ENCODE measurements at places on chromosomes 1 and 21. TPM values are rescaled to one million over a fixed set of nuclear protein-coding genes. Genes with fewer than 3 reads are reported as not detected.
A peak's percentile ranks its signal among the peaks of the same experiment; 100 is the strongest.

DNA sequence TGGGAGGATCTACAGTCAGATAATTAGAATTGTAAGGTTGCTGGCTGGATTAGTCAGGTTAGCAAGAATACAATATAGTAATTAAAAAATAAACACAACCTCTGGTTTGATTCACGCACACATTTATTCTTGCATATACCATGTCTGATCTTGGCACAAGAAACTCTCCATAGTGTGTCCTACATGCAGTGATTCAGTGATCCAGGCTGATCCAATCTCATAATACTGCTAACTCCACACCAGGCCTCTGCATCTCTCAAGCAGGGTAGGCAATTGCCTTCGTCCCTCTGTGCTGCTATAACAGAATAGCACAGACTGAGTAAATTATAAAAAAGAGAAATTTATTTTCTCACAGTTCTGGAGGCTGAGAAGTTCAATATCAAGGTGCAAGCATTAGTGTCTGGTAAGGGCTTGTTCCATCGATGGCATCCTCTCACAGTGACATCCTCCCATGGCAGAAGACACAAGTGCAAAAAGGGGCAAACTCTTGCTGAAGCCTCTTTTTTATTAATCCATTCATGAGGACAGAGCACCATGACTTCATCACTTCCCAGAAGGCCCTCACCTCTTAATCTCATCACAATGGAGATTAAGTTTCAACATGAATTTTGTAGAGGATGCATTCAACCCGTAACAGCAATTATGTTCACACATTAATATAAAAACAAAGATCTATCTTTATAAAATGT, 741.0 kb upstream of the NCAM2 start:
- no peak for DNase-seq
- peaks cover 15% of the 10 kb centered on the region for H3K4me1 ChIP-seq
- H3K4me3 ChIP-seq, result no peak overlapping the region
- no peaks in the 10 kb centered on the region for H3K36me3 ChIP-seq
- H3K27me3 ChIP-seq, result no peaks in the 10 kb centered on the region
- no peak overlapping the region for H3K27ac ChIP-seq

- H3K27ac ChIP-seq, result peak overlapping the region; percentile 78
- DNase-seq, result no peak
- peaks cover 2% of the 10 kb centered on the region for H3K36me3 ChIP-seq
- H3K27me3 ChIP-seq, result no peaks in the 10 kb centered on the region
- no peak overlapping the region for H3K4me3 ChIP-seq
Observed at GRCh38 chr21:39385299-39386145, 36.6 kb upstream of the HMGN1 start.

Gene C1orf94
- total RNA-seq, result not detected

Gene NHLH2
- total RNA-seq, result 0.29 TPM

GRCh38 chr21:15660423-15660804, 69.4 kb upstream of the USP25 start:
- no peaks in the 10 kb centered on the region for H3K36me3 ChIP-seq
- peak overlapping the region; percentile 47 for H3K4me3 ChIP-seq
- H3K4me1 ChIP-seq, result peaks cover 32% of the 10 kb centered on the region
- peak overlapping the region; percentile 93 for H3K27ac ChIP-seq
- DNase-seq, result no peak

DNA sequence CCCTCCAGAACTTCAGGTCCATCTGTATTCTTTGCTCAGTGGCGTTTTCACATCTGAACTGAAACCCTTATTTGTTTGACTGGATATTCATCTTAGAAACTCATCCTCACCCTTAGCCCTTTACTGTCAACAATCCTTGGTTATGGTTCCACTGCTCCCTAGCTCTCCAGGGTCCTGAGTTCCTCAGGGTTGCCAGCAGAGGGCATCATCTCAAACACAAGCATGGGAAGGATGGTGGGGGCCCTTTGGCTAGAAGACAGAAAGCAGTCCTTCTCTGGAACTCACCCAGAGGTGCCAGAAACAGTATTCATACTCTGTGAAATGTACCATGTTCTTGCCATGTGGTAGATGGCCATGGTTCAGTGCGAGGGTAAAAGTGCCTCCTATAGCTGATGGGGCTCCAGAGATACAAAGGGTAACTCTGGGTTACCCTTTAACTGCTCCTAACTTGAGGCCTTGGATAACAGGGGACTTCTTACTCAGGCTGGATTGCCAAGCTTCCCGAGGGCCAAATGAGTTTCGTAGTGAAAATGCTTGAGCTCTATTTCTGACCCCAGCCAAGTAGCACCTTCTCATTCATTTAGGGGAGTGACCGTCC, 11.3 kb downstream of the NCSTN start:
- no peak overlapping the region for H3K4me3 ChIP-seq
- DNase-seq, result no peak
- H3K4me1 ChIP-seq, result no peaks in the 10 kb centered on the region
- peaks cover 35% of the 10 kb centered on the region for H3K36me3 ChIP-seq

- H3K27ac ChIP-seq, result no peak within 1 kb of the TSS
- no peaks in the 10 kb centered on the region for H3K36me3 ChIP-seq
- peak within 1 kb of the TSS; percentile 73 for H3K4me3 ChIP-seq
- H3K4me1 ChIP-seq, result peaks cover 10% of the 10 kb centered on the region
Observed at GRCh38 chr1:72282271-72283021, at the start of gene NEGR1. NEGR1 (minus strand) TSS chr1:72282539.

DNA sequence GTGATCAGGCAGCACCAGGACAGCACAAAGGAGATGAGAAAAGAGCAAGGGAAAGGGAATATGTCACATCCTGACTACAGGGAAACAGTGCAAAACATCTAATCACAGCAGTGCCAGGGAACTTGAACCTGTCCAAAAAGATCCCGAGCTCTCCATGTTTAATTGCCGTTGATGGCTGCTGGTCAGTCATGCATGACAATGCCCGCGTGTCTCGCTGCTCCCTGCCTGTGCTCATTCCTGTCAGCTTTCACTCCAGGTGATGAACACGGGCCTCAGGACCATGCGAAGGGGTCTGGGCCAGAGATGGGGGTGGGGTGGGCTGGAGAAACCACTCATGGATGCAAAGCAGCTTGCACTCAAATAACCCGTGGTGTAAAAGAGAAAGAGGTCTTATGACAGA, 287.0 kb downstream of the GPATCH2 start:
- peaks cover 25% of the 10 kb centered on the region for H3K27me3 ChIP-seq
- H3K4me3 ChIP-seq, result no peak overlapping the region
- DNase-seq, result no peak

DNA sequence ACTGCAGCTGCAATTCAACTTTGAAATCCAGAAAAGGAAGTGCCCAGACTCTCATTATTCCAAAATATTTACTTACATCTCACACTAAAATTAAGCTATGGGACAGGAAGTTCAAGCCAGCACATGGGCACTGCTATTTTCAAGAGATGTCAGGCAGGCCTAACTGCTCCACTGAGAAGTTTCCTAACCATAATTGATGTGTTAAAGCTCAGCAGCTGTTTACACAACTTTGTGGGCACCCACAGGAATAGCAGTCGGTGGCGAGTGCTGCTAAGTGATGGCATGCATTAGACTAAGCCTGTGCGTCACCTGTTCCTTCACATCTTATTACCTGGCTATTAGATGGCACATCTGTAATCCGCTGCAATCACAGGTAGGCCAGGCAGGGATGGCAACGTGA, 303.3 kb upstream of the DAB1 start:
- H3K27me3 ChIP-seq, result peaks cover 10% of the 10 kb centered on the region
- no peaks in the 10 kb centered on the region for H3K36me3 ChIP-seq
- no peak for DNase-seq
- no peak overlapping the region for H3K4me3 ChIP-seq

DNA sequence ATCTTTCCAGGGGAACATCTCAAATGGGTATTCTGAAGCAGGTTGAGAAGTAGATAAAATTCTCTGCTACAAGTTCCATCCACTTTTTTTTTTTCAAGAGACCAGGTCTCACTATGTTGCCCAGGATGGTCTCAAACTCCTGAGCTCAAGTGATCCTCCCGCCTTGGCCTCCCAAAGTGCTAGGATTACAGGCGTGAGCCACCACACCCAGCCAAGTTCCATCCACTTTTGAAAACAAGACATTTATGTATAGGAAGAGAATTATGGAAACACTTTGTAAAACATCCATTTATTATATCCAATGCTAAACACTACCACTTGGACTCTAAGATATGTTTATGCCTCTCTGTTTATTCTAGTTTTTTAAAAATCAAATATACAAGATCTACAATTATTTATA, 13.4 kb downstream of the HNRNPU start:
- no peaks in the 10 kb centered on the region for H3K27me3 ChIP-seq
- H3K4me1 ChIP-seq, result peaks cover 12% of the 10 kb centered on the region
- peaks cover 43% of the 10 kb centered on the region for H3K36me3 ChIP-seq

Gene RBP7
- 0.55 TPM for total RNA-seq

Gene DUSP12
- total RNA-seq, result 29.8 TPM

Gene NPHS2
- total RNA-seq, result not detected

Gene HMCN1
- total RNA-seq, result 5.6 TPM

DNA sequence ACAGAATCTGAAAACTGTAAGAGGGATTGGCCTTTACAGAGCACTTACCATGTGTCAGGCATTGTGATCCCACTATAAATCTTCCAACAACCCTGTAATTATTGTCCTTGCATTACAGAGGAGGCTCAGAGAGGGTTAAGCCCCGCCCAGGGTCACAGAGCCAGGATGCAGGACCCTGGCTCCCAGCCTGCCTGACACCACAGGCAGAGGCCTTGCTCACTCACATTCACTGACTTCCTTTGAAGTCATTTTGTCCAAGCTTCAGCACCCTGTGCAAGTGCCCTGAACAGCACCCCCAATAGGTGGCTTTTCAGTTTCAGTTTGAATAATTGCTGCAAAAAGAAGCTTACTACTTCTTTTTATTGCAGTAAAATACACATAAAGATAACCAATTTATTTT, 256.8 kb upstream of the NFIA start:
- no peaks in the 10 kb centered on the region for H3K27me3 ChIP-seq
- H3K27ac ChIP-seq, result no peak overlapping the region
- no peaks in the 10 kb centered on the region for H3K36me3 ChIP-seq

GRCh38 chr1:16243936-16244649, 7.1 kb upstream of the CPLANE2 start:
- peak; percentile 61 for DNase-seq
- no peaks in the 10 kb centered on the region for H3K27me3 ChIP-seq
- H3K27ac ChIP-seq, result peak overlapping the region; percentile 56
- peaks cover 15% of the 10 kb centered on the region for H3K4me1 ChIP-seq
- H3K4me3 ChIP-seq, result no peak overlapping the region

Gene SLAMF8
- total RNA-seq, result not detected

DNA sequence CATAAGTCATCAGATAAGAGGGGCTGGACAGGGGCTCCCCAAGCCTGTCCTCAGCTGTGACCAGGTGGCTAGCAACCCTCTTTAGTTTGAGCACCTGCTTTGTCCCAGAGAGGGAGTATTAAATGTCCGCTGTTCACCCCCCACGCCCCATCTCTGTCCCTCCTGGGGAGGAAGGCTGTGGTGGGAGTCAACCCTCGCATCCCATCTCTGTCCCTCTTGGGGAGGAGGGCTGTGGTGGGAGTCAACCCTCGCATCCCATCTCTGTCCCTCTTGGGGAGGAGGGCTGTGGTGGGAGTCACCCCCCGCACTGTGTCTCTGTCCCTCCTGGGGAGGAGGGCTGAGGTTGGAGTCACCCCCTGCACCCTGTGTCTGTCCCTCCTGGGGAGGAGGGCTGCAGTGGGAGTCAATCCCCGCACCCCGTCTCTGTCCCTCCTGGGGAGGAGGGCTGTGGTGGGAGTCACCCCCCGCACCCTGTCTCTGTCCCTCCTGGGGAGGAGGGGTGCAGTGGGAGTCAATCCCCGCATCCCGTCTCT, 72.6 kb upstream of the ABCG1 start:
- no peak for DNase-seq
- no peak overlapping the region for H3K27ac ChIP-seq
- peaks cover 9% of the 10 kb centered on the region for H3K4me1 ChIP-seq
- H3K36me3 ChIP-seq, result no peaks in the 10 kb centered on the region

Gene ITPKB
- 9.8 TPM for total RNA-seq

DNA sequence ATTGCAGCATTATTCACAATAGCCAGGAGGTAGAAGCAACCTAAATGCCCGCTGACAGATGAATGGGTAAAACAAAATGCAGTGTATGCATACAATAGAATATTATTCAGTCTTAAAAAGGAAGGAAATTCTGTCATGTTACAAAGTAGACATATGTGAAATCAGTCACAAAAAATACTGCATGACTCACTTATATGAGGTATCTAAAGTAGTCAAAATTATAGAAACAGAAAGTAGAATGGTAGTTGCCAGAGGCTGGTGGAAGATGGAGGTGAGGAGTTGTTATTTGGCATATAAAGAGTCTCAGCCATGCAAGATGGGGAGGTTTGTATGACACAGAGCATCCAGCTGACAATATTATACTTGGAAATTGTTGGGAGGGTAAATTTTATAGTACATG, 43.0 kb upstream of the EGLN1 start:
- no peak overlapping the region for H3K27ac ChIP-seq
- H3K36me3 ChIP-seq, result no peaks in the 10 kb centered on the region
- H3K4me1 ChIP-seq, result no peaks in the 10 kb centered on the region
- no peak for DNase-seq
- H3K4me3 ChIP-seq, result no peak overlapping the region
- peaks cover 5% of the 10 kb centered on the region for H3K27me3 ChIP-seq

Gene AMY1A
- not detected for total RNA-seq

Gene SNX7
- 29.7 TPM for total RNA-seq

DNA sequence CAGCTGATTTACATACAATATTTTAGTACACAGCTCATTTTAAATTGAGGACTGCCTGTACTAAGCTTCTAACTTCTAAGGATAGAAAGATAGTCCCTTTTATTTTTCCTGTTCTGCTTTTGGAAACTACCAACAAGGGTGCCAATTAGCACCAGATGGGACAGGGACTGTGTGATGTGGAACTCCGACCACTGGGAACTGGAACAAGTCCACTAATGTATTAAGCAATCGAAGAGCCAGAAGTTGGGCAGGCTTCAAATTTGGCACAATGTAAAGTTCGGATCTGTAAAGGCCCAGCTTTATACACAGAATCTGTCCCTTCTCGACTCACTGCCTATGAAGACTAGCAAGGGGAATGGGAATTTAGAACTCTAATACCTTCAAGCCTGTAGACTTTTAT, 149.3 kb downstream of the ZC3H11B start:
- H3K27ac ChIP-seq, result no peak overlapping the region
- H3K36me3 ChIP-seq, result no peaks in the 10 kb centered on the region
- no peak for DNase-seq
- H3K27me3 ChIP-seq, result no peaks in the 10 kb centered on the region

DNA sequence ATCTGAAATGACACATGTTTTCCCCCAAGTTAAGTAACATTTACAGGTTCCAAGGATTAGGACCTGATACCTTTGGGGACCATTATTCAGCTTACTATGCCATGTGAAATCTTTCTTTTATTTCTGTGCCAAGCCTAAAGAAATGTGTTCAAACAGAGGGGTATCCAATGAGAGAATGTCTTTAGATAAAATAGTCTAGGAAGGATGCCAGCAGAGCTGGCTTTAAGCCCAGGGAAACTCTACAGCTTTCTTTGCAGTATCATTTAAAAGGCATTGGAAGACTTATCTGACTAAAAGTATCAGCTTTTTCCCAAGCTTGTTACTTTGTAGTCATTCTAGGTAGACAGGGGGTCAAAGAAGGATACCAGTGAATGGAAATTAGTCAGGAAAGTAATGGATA, 860.4 kb downstream of the PLA2G4A start:
- no peaks in the 10 kb centered on the region for H3K27me3 ChIP-seq
- H3K4me1 ChIP-seq, result peaks cover 7% of the 10 kb centered on the region
- H3K36me3 ChIP-seq, result no peaks in the 10 kb centered on the region
- H3K27ac ChIP-seq, result no peak overlapping the region

- no peaks in the 10 kb centered on the region for H3K27me3 ChIP-seq
- H3K36me3 ChIP-seq, result no peaks in the 10 kb centered on the region
- DNase-seq, result no peak
- H3K27ac ChIP-seq, result no peak overlapping the region
- peaks cover 8% of the 10 kb centered on the region for H3K4me1 ChIP-seq
- H3K4me3 ChIP-seq, result no peak overlapping the region
Observed at GRCh38 chr21:15243406-15243805, 178.6 kb upstream of the NRIP1 start.

GRCh38 chr1:18511874-18512150, 31.1 kb downstream of the KLHDC7A start:
- H3K36me3 ChIP-seq, result peaks cover 1% of the 10 kb centered on the region
- H3K4me1 ChIP-seq, result no peaks in the 10 kb centered on the region
- H3K4me3 ChIP-seq, result no peak overlapping the region
- no peak for DNase-seq
- no peak overlapping the region for H3K27ac ChIP-seq

Data from progenitor cell of endocrine pancreas (in vitro differentiated cells).